NCI-H1436 (cell line): ENCODE measurements at places on chromosomes 5 and 9.

GRCh38 chr5:107436201-107436600 is 234.5 kb downstream of the EFNA5 start:
- no peak for DNase-seq

DNA sequence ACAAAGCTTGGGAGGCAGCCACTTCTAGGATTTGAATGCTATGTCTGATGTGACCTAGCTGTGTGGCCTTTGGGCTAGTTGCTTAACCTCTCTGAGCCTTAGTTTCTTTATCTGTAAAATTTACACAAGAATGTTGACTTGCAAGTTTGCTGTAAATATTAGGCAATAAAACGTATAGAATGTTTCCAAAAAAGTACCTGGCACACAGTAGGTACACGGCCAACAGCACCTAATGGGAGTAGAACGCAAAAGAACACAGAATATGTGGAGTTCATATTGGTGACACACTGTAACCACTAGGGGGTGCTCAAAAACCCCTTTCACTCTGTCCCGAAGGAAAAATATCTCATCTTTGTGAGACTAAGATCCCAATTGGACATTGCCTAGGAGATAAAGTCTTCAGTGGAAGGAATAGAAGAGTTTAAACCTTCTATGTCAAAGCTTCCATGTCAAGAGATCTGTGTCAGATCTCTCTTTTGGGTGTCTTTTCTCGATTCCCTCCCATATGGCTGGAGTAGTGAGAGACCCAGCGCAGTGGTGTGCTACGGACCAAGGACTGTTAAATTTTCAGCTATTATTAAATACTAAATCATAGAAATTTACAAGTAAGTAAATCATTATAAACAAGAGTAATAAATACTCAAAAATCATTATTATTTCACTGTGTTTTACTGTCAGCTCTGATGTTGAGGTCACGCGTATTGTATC is 145.4 kb upstream of the RAD23B start:
- DNase-seq = peak; percentile 32

GRCh38 chr5:138903130-138903775 is 28.1 kb upstream of the LRRTM2 start:
- DNase-seq = no peak

GRCh38 chr9:87880116-87880515 is 2.6 kb upstream of the SPATA31E1 start:
- DNase-seq = no peak

DNA sequence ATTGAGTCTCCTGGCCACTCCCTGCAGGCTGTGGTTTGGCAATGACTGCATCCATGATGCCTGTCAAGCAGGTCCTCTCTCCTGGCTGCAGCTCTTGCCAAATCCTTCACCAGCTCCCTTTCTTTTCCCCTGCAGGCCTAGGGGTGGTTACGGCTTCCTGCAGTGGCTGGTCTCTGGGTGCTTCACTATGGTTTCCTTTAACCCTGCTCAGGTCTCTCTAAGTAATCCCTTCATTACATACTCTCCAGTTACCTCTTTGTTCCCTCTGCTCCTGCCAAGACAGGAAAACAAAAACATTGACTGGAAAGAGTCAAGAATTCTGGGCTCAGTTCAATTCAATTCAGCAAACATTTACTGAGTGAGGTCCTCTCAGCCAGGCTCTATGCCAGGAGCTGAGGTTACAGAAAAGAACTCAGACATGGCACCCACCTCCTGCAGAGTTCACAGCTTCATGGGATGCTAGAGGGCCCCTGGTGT is 19.8 kb upstream of the PTPN3 start:
- DNase-seq = no peak

DNA sequence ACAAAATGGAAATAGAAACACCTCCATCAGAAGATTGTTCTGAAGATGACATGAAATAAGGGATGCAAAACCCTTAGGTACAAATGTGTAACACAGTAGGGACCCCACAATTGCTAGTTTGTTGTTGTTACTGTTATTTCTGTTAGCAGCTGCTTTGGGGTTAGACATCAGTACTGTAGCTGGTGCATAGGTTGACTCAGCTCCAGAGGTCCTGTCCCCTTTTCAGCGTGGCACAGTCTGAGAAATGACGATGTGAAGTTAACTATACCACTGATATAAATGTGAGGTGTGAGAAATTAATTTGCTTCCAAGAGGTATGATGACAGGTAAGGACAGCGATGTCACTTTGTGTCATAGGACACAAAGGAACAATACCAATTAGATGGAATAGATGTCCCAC is 384.6 kb upstream of the KLF4 start:
- no peak for DNase-seq

DNA sequence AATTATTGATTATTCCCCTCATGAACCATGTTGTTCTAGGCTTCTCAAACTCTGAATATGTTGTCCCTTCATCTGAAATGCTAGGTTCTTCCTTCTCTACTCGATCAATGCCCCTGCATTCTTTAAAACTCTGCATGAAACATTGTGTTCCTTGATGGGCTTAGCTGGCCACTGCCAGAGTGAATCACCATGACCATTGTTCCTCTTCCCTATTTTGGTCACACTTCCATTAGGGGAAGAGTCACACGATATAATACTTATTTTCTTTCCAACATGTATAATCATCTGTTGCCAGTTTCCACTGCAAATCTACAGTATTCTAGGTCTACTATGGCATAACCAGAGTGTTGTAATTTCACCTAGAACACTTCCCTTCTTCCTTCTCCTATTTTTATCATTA is 247.9 kb downstream of the TRPM3 start:
- DNase-seq = no peak

DNA sequence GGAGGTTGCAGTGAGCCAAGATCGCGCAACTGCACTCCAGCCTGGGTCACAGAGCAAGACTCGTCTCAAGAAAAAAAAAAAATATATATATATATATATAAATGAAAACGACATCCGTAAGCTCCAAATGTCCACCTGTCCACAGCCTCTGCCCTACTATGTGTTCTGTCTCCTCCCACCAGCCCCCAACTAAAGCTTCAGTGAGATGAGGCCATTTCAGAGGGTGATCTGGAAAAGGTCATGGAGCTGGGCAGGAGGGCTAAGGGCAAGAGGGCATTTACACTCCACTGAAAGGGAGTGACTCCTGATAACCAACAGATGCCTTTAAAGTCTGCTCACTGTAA is 2.4 kb downstream of the SPRY4 start:
- no peak for DNase-seq

DNA sequence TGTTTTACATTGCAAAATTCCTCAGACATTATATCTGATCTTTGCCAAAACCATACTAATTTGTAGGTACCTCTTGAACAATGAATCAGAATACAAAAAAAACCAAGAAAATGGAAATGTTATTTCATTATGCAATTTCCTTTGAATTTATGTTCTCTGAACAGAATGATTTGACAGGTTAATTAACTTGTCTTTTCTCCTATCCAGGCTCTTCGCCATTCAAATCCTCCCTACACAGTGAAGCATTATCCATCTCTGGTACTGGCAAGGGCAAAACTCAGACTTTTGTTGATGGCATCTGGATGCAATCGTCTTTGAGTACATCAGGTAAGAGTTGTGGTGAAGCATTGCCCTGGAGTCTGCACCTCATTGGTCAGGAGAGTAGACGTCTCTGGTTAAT is 655.7 kb upstream of the ITGA1 start:
- peak; percentile 47 for DNase-seq

DNA sequence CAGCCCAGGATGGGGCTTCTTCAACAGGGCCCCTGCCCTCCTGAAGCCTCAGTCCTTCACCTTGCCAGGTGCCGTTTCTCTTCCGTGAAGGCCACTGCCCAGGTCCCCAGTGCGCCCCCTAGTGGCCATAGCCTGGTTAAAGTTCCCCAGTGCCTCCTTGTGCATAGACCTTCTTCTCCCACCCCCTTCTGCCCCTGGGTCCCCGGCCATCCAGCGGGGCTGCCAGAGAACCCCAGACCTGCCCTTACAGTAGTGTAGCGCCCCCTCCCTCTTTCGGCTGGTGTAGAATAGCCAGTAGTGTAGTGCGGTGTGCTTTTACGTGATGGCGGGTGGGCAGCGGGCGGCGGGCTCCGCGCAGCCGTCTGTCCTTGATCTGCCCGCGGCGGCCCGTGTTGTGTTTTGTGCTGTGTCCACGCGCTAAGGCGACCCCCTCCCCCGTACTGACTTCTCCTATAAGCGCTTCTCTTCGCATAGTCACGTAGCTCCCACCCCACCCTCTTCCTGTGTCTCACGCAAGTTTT is 23.6 kb downstream of the PCDHGC5 start:
- DNase-seq = peak; percentile 68

DNA sequence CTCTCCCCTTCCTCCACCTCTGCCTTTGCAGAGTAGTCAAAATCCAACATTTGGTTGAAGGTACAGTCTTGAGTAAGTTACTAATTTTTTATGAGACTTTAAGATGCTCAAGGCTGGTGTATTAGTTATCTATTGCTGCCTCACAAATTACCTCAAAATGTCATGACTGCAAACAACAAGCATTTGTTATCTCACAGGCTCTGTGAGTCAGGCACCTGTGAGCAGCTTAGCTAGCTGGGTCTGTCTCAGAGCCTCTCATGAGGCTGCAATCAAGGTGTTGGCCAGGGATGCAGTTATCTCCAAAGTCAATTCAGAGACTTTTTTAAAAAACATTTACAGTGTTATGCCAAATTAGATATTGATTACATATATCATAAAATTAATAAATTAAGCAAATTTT is 371.3 kb upstream of the RGMB start:
- no peak for DNase-seq

- no peak for DNase-seq
Observed at GRCh38 chr5:105230516-105231157, 1668.0 kb upstream of the NUDT12 start.

DNA sequence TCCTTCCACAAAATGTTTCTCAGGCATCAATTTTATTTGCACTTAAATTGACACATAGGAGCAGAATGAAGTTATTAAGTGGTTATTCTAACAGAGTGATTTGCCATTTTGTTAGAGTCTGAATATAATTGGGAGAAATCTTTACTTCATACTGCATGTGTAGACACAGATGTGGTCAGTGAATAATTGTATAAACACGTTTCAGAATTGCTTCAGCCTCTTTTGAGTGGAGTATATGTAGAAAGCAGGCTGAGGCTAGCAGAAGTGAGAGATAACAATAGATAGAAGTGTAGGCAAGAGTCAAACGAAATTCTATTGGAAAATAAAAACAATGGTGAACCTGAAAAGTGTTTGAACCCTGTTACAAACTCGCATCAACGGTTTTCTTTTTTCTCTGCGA is 270.7 kb downstream of the TMEM167A start:
- no peak for DNase-seq

- DNase-seq = no peak
Observed at GRCh38 chr9:129675620-129676019, 10.2 kb downstream of the PRRX2 start.

- DNase-seq = no peak
Observed at GRCh38 chr5:17428176-17428800, 69.7 kb upstream of the TAF11L2 start.

DNA sequence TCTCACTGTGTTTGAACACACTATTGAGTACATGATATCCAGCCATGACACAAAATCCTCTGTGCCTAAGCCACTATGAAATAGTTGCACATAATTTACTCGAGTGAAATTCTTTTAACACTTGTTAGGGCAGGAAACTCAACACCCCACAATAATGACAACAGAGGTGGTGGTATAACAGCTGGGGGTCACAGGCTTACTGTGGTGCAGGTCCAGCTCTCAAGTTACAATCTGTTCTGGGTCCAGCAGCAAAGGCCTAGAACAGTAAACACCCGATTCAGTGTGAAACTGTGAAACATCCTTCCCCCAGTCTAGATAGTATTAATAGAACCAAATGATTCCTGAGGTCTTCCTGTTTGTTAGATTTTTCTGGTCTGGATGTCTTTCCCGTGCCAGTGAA is 102.9 kb upstream of the APC start:
- no peak for DNase-seq

- DNase-seq = no peak
Observed at GRCh38 chr9:114259798-114260523, 62.9 kb upstream of the ORM1 start.

- no peak for DNase-seq
Observed at GRCh38 chr9:95206143-95206542, 111.4 kb downstream of the FANCC start.

DNA sequence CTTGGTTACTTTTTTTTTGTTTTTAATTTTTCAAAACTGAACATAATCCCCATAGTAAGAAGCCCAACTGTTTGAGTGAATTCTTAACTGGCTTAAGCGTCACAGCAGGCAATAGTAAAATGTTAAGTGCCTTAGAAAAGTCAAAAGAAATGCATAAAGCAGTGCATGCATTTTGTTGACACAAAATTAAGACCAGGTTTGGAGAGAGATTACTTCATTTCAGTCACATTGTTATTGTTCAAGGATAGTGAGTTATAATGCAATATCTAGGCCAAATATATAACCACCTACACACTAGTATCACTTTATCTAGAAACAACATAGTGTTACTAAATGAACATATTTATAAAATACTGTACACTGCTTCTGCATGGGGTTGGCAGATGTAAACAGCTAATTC is 116.9 kb upstream of the KLF9 start:
- DNase-seq = no peak

DNA sequence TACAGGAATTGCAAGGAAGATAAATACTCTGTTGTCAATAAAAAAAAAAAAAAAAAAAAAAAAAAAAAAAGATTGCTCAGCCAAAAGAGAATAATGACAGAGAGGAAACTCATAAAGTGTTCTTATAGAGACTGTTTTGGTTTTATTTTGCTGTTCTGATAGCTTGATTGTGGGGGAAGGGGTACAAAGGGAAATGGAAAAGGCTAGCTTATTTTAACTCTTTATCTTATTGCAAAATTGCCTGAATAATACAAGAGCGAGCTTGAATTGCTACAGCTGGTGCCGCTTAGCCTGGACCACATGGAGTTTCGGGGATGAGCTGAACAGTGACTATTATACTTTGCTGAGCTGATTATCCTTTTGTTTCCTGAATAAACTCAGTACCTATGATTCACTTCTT is 31.0 kb upstream of the SHISAL2B start:
- no peak for DNase-seq

- DNase-seq = no peak
Observed at GRCh38 chr5:14156290-14156649, 13.1 kb downstream of the TRIO start.

- no peak for DNase-seq
Observed at GRCh38 chr5:131564229-131564652, 70.8 kb downstream of the RAPGEF6 start.

DNA sequence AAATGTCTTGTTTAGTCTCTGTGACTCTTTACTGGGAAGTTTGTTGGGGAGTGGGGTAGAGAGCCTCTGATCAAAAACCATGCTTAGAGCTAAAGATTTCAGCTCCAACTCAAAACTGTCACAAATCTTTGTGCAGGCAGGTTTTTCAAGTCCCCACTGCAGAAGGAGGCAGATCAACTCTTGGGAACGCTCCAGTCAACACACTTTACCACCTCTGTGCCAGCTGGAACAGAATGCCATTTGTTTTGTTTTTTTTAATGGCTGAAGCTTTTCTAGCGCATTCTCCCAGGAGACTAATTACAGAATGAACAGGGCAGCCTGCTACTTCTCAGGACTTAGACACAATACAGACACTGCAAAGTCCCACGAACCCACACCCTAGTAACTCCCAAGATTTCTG is 17.9 kb upstream of the LHX6 start:
- no peak for DNase-seq

GRCh38 chr9:129278391-129279237 is 100.6 kb upstream of the IER5L start:
- DNase-seq = peak; percentile 82
